ENCODE measurements at places on chromosomes 3 and 15.

DNA sequence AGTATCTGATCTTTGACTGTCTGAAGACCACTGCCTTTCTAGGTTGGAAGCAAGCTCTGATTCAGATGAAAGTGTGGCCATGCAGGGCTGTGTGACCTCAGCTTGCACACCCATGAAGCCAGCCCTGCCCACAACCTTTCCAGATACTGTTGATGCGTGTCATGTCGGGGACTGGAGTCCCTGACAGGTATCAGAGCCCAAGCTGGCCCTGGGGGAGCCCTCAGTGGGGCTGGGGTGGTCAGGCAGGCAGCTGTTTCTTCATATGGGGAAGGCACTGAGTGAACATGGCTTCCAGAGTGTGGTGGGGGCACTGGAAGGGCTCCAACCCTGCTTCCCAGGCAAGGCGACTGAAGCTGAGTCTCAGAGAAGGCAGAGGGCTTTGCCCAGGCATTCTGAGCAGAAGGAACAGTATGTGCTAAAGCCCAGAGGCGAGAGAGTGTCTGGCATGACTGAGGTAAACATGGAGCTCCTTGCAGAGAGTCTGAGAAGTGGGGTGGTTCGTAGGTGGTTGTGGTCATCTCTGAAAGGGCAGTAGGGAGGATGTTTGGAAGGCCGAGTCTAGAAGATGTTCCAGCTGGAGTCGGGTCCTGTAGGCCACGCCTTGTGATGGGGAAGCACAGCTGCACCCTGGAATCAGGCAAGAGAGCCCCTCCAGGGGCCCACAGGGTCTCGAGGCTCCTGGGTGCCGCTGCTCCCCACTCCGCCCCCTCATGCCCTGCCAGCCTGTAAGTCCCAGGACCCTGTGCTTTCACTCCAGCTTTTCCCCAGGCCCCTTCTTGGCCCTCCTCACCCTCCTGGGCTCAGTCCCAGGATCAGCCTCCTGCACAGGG lies 122.2 kb downstream of the EEFSEC start:
- peak; percentile 14 for DNase-seq

GRCh38 chr3:34858067-34858660 lies 781.2 kb upstream of the ARPP21 start:
- DNase-seq: no peak

GRCh38 chr3:61132062-61132461 lies 119.2 kb downstream of the FHIT start:
- DNase-seq: no peak

DNA sequence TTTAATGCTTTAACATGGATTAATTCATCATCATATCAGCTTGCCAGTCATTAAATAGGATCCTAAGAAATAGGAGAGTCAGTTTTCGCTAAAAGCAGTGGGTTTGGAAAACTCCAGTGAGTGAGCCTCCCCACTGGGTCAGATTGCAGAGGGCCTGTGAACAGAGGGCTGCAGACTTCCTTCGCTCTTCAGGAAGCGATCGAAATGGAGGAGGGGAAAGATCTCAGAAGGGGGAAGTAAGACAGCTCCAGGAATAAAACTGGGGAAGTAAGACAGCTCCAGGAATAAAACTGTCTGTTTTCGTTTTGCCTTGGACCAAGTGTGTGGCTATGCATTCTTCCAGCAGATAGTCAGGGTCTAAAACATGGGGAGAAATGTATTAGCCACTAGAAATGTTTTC lies 124.8 kb upstream of the C15orf61 start:
- DNase-seq: no peak

GRCh38 chr3:129481766-129482332 lies 41.8 kb downstream of the IFT122 start:
- peak; percentile 76 for DNase-seq

- DNase-seq: no peak
Measured at GRCh38 chr15:59244337-59244736, 37.7 kb downstream of the LDHAL6B start.

GRCh38 chr3:87227835-87228144 lies 681 bp downstream of the CHMP2B start:
- DNase-seq: peak; percentile 7

DNA sequence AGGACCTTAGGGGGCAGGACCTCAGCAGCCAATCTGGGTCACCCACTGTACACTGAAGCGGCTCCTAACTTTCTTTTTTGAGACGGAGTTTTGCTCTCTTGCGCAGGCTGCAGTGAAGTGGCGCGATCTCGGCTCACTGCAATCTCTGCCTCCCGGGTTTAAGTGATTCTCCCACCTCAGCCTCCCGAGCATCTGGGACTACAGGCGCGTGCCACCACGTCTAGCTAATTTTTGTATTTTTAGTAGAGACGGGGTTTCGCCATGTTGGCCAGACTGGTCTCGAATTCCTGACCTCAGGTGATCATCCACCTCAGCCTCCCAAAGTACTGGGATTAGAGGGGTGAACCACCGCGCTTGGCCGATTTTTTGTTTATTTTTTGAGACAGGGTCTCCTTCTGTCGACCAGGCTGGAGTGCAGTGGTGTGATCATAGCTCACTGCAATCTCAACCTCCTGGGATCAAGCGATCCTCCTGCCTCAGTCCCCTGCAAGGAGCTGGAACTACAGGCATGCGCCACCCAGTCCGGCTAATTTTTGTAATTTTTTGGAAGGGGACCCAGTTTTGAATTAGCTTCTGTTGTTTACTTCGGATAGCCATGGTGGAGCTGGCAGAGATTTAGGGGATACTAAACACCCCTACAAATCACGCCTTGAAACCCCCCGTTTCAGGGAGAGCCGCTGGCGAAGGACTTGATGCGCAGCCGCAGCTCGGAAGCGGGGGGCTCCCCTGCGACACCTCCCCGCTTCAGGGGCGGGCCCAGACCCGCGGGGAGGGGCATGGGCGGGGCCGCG lies 1.5 kb upstream of the CLK3 start:
- DNase-seq: no peak

DNA sequence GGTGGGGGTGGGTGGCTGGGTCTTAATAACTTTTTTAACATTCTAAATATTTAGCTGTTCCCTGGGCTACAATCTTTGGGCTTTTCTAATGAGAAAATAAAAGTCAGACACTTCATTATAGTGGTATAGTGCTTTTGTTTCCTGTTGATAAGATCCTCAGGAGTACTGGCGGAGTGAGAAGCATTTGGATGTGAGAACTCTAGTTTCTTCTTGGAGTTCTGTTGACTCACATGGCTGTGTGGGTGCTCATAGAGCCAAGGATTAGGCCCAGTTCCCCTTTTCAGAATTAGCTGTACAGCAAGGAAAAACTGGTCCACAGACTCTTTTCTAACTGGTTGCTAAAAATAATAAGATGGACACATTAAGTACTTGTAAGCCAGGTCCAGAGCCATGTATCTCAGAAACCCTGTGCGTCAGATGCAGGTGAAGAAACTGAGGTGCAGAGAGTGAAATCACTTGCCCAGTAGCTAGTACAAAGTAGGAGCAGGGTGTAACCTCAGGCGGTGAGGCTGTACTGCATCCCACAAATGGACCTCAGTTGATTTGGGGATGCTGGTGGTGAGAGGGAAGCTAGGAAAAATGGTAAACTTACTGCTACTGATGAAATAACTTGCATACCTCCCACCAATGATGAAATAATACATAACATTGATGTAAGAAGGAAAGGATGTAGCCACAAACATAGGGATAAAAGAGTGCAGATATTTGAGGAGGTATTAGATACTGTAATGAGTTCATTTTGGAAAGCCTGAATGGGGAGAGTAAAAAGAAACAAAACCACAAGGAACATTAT lies 2.3 kb downstream of the ITPR1 start:
- DNase-seq: peak; percentile 11

DNA sequence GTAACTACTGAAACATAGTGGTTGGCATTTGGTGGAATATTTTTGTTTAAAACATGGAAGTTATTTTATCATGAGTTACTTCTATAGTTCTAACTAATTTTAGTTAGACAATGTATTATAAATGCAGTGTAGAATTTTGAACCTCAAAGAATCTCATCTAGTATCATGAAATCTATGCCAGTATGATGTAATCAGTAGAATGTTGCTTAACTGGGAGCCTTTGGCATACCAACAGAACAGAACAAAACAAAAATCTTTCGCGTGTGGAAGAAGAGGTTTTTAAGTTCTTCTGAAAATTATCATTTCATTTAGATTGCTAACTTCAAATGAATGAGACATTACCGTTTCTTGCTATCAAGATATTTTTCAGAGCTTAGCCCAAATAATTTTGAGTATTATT lies 98.4 kb upstream of the LRRFIP2 start:
- DNase-seq: peak; percentile 26

GRCh38 chr3:118543832-118544231 lies 490.8 kb downstream of the IGSF11 start:
- no peak for DNase-seq

GRCh38 chr3:126693921-126694320 lies 10.1 kb upstream of the CHCHD6 start:
- DNase-seq: no peak

- no peak for DNase-seq
Measured at GRCh38 chr3:148716657-148717056, 19.0 kb downstream of the AGTR1 start.

DNA sequence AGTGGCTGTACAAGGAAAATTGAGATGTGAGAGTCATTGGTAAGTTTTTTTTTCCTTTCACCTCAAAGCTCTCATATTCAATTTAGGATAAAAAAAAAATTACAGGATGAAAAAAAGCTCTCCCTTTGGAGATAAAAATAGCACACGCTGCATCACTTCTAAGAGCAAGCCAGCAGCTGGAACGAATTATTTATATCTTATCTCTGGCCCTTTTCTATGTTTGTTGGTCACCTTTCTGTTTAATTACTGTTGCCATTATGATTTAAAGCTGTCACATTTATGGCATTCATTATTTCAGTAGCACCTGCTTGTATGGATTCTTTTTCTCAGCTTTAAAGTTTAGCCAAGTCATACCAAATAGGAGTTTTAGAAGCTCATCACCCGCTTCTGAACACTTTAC lies 171.6 kb upstream of the PDZRN3 start:
- no peak for DNase-seq

DNA sequence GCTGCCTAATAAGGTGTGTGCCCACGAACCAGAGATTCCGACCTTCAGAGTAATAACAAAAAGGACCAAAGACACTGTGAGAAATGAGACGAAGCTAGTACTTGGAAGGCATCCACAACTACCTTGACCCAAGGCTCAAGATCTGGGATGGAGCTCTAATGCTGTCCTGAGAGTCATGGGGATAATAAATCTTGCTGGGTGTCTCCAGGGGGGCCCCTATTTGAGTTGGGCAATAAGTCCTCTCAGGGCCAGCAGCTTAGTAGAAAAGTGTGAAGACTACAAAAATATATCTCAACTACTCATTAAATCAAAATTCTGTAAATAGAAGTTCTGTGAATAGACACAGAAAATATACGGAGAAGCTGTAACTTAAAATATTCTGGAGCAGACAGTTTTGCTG lies 2.9 kb upstream of the NDN start:
- no peak for DNase-seq

DNA sequence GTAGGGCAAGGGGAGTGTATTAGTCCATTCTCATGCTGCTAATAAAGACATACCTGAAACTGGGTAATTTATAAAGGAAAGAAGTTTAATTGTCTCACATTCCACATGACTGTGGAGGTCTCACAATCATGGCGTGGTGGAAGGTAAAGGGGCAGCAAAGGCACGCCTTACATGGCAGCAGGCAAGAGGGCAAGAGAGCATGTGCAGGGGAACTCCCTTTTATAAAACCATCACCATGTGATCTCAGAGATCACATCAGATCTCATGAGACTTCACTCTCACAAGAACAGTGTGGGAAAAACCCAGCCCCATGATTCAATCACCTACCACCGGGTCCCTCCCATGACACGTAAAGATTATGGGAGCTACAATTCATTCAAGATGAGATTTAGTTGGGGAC lies 41.4 kb downstream of the SUMF1 start:
- DNase-seq: no peak

GRCh38 chr15:90814191-90814821 lies 54.1 kb upstream of the FURIN start:
- DNase-seq: no peak

DNA sequence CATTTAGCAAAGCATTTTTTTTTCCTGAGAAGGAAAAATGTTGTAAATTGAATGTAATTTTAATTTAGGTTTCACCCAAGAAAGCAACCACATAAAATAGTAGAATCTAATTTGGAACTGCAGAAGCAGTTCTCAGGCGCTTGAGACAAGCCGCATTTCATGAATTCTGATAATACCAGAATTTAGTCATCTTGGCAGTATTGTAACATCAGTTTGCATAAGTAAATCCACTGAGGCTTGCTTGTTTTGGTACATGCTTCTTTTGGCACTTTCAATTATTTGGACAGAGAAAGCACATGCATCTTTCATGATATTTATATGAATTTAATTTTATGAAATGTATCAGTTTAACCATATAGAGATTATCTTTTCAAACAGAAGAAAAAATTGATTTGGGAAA lies 389.7 kb upstream of the ROBO1 start:
- peak; percentile 22 for DNase-seq

GRCh38 chr3:114741066-114741465 lies 406.0 kb downstream of the ZBTB20 start:
- no peak for DNase-seq

DNA sequence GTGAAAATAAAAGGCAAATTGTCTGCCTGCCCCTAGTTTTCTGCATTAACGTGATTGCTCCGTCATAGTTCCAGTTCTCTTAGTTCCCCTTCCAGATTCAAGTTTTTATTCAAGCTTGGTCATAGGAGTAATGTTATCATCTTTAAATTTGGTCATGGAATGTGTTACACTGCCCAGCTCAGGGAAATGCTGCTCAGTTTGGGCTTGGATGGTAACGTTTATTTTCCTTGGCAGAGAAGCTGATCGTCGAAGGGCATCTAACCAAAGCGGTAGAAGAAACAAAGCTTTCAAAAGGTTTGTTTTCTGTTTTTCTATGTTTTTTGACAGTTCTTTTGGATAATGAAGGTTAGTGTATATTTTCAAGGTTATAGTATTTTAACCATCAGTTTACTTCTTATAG lies 118.4 kb upstream of the FLNB start:
- peak; percentile 35 for DNase-seq

DNA sequence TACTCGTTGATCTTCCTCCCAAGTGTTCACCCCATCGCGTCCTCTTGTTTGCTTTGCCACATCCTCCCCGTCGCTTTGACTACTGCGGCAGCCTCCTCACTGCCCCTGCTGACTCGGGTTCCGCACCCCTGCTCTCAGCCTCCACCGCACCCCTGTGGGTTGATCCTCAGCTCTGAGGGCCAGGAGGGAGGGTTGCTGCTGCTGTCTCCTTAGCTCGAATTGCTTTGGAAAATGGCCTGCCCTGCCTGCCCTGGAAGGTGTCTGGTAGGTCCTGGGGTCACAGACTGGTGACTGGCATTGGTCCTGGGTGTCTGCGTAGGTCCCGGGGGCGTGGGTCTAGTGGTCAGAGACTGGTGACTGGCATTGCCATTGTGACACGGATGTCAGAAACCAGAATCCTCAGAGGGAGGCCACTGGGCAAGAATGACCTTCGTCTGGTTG lies 9.4 kb downstream of the MUC4 start:
- DNase-seq: no peak

GRCh38 chr3:45210308-45211041 lies 15.6 kb downstream of the TMEM158 start:
- DNase-seq: peak; percentile 86

- no peak for DNase-seq
Measured at GRCh38 chr15:43955140-43955539, 128.3 kb downstream of the WDR76 start.

- no peak for DNase-seq
Measured at GRCh38 chr3:82030916-82031315, 269.5 kb upstream of the GBE1 start.

- peak; percentile 43 for DNase-seq
Measured at GRCh38 chr3:119149484-119149883, 3.5 kb downstream of the TEX55 start.

GRCh38 chr3:11721479-11721878 lies 77.8 kb upstream of the VGLL4 start:
- no peak for DNase-seq

- no peak for DNase-seq
Measured at GRCh38 chr3:57036952-57037351, 23.5 kb upstream of the SPATA12 start.

Measured in cardiac fibroblast (primary cell).